SHP77 (cell line): ENCODE measurements at places on chromosomes 6 and 20.

- DNase-seq = no peak
Observed at GRCh38 chr6:165768961-165769360, 105.9 kb upstream of the PDE10A start.

GRCh38 chr20:50223039-50224005 is 32.7 kb downstream of the CEBPB start:
- DNase-seq = no peak

GRCh38 chr6:84772428-84773132 is 8.2 kb upstream of the TBX18 start:
- DNase-seq = peak; percentile 57

GRCh38 chr6:72931325-72931887 is 293.9 kb downstream of the KHDC1L start:
- no peak for DNase-seq

DNA sequence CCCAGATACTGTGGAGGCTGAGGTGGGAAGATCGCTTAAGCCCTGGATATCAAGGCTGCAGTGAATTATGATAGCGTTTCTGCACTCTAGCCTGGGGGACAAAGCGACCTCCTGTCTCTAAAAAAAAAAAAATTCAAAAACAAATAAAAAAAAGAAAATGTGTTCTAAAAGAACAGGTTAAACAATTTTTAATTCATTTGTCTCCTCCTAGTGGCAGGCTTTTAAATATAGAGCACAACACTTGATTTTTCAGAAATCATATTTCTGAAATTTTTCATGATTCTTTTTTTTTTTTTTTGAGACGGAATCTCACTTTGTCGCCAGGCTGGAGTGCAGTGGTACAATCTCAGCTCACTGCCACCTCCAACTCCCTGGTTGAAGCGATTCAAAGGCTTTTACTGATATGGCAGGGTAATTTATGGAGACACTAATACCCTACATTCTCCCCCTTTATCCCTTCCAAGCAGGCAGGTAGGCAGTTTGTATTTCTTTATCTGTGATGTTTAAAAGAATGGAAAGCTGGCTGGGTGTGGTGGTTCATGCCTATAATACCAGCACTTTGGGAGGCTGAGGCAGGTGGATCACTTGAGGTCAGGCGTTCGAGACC is 8.7 kb upstream of the GTF3C6 start:
- DNase-seq = no peak

- no peak for DNase-seq
Observed at GRCh38 chr6:12751694-12752325, 35.2 kb downstream of the PHACTR1 start.

DNA sequence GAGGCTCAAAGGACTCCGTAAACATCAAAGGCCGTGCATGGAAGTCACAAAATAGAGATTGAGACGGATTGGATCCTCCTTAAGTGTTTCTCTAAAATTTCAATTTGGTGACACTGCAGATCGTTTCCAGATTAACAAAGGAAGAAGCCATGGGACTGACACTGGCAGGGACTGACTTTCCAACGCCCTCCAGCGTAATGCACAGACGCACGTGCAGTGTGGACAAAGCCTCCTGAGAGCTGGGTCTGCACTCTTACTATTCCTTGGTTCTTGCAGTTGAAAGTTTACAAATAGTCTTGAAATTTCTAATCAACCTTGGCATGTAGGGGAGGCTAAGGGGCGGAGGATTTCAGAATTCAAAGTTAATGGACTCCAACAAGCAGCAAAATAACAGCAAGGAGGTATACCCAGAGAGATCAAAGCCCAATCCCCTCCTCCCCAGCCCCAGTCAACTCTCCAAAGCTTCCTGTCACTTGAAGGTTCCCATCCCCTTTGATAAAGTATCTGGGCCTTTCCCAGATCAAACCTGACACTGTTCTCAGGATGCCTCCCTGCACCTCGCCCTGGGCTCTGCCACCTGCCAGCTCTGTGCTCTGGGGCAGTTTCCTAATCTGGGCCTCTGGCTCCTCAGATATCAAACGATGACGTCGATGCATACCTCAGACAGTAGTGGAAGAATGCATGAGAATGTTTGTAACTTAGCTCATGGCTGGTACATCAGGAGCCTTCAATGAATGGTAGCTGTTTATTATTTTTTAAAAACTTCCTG is 106.5 kb upstream of the TRAF3IP2 start:
- DNase-seq = no peak

DNA sequence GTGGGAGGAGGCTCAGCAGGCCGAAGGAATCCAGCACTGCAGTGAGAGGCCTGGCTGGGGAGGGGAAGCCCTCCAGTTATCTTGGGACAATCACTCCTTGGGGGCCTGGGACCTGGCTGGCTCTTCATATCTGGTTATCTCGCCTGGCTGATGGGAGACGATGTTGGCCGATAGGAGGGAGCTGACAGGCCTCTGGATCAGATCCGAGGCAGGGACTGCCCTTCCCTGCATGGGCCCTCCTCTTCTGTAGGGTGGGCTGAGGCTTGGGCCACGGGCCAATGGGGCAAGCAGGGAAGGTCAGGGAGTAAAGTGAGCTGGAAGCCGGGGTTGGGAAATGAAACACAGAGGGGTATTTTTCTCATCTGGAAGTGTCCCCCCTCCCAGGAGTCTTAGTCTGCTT is 25.2 kb downstream of the MANBAL start:
- no peak for DNase-seq

GRCh38 chr6:5481750-5482149 is 220.4 kb downstream of the FARS2 start:
- no peak for DNase-seq
